Mesothelial cell of epicardium (in vitro differentiated cells): ENCODE measurements at places on chromosomes 3 and 15.

DNA sequence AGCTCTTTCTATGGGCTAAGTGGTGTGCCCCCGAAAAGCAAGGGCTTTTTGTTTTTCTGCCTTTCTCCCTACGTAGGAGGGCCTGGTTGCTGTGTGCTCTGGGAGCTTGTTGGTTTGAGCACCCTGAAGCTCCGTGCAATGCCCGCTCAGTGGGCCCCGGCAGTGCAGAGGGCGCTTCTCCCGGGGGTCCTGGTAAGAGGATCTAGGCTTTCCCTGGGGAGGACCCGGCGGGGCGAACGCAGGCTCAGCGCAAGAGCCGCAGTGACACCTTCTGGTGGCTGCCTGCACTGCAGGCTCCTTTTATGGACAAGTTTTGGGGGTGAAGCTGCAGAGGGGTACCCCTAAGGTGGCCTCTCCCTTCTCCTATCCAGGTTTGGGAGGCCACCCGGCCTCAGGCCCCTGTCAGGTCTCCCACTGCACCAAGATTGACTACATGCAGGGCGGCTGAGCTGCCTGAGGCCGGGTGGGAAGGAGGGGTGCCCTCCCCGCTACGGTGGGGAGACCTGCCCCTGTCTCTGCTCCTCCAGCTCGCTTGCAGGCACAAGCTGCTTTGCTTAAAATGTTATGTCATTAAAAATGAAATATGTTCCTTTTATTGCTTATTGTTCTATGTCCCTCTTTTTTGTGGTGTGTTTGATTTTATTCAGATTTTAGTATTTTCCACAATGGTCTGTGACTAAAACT lies 387.9 kb downstream of the GABRG3 start:
- no peak for DNase-seq

DNA sequence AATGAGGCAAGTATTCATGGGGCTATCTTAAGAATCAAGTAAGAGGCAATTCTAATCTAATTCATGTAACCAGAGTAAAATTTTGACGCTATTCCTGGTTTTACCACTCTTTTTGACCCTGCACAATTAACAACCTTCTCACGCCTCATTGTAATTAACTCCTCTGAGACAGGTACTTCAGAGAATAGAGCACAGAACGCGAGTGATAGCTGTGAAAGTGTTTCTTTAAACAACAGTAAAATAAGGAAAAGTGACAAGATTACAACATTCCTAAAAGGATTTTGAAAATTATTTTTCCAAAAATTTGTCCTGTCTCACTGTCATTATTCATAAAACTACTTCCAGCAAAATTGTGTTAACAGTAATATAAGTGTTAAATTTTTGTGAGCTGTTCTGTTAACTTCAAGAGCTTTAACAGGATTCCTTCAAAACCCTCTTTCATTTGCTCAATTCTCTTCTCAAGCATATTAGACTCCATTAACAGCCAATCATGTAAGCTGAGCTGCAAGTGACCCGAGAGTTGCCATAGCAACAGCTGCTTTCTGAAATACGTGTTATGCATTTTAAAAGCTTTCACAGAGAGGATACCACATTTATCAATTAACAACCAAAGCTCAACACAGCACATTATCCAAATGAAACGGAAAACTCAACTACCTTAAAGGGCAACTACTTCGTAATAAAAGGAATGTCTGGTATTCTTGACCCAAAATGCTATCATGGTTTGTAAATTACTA lies 93.1 kb downstream of the STAG1 start:
- DNase-seq, result no peak

GRCh38 chr15:95296643-95297042 lies 1033.9 kb upstream of the NR2F2 start:
- DNase-seq, result no peak

DNA sequence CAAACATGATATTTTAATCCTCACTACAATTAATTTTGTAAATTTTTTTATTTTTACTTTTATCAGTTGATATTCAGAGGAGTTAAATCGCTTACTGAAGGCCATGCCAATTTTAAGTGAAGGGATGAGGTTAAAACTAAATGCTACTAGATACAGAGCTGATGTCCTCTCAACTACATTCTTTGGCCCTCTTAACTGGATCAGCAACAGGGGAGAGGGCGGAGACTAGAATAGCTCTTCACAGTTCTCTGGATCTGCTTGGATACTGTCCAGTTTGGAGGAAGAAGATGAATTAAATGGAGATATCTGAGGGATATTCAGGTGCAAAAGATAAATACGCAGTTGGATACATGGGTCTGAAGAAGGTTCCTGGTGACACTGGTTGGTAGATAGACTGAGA lies 85.6 kb upstream of the LYSMD4 start:
- DNase-seq, result no peak

DNA sequence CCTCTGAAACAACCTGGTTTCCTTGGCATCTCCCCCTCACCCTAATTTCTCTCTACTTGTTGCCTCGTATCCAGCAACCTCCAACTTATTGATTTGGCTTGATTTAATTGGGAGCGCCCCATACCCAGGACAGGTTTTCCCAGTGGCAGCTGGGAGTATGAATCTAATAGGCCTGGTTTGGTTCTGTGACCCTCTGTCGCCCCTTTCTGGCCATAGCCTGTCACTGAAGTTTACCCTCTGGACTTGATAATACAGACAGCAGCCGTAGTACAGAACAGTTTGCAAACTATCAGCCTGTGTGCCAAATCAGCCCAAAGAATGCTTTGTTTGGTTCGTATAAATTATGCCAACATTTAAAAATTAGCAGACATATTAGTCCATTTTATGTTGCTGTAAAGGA lies 525.1 kb upstream of the GOLIM4 start:
- DNase-seq, result peak; percentile 21

DNA sequence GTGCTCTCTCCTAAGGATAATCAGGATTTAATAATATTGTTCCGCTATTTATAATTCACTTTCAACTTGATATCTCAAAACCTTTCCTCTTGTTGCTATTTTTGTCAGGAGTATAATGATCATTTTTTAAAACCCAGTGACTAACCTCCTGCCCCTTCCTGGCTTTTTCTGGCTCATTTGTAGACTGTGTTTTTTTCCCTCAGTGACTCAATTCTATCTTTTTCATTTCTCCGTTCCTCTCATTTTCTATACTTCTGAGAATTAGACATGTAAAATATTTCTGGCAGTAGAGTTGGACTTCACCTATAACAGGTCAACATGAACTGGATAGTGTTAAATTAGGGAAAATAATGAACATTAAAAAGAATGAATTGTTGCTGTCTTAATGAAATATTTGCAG lies 490.7 kb downstream of the EDEM1 start:
- DNase-seq, result no peak

DNA sequence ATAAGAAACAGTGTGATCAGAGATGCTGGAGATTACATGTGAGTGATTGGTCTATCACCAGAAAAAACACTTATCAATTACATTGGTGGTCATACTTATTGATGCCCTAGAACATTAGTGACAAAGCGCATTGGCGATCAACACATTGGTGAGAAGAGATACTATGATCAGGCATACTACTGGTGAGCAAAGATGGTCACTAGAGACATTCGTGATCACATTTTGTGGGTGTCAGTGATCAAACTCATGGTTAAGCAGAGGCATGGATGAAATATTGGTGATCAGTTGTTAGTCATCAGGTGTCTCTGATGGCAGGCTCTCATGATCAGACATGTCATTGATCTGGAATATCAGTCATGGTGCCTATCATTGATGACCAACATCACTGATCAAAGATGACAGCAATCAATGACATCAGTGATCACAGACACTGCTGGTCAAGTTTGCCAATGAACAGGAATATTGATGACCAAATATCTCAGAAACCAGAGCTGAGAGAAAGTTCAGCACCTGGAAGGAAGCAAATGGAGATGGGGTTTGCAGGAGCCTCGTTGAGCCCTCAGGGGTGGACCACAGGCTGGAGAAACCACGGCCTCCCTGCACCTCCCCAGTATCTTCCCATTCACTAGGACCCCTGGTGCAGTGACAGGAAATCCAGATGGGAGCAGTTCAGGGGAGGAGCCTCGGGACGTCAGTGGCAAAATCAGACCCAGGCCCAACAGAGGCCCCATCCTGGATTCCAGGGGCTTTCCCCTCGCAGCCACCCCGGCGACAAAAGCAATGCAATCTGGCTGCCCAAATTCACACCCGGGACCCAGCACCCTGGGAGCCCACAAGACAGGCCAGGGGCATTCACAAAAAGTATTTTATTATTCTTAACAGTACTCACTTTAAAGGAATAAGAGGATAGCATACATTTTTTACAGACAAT lies 12.2 kb upstream of the DNAJB8 start:
- no peak for DNase-seq

GRCh38 chr3:156533205-156533604 lies 21.7 kb downstream of the SSR3 start:
- DNase-seq, result no peak

DNA sequence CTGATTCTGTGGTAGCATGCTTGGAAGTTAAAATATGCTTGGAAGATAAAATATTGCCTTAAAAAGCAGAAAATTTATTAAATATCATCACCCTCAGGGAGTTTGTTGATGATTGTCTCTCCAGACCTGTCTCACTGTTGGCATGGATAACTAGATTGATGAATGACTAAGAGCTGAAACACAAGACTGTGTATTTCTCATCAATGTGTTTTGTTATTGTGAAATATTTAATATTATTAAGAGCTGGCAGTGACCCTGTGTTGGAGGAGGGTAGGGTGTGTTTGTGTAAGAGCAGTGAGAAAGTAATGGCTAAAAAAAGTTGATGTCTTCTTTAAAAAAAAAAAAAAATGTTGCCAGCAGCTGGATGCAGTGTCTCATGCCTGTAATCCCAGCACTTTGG lies 82.2 kb downstream of the ITPR1 start:
- DNase-seq, result no peak

- no peak for DNase-seq
These were observed 2.8 kb upstream of the MESD start for GRCh38 chr15:80992441-80992840.

DNA sequence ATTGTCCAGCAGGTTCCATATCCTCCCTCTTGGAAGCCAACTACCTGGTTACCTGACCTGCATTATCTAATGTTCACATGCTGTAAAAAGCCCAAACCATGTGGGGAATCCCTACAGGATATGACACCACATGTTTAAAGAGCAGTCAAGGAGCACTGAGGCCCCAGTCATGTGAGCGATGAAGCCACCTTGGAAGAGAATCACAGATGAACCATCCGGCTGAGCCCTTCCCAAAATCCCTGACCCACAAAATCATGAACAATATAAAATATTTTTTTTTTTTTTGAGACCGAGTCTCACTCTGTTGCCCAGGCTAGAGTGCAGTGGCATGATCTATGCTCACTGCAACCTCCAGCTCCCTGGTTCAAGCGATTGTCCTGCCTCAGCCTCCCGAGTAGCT lies 10.6 kb upstream of the ANKDD1A start:
- no peak for DNase-seq

- DNase-seq, result no peak
These were observed 39.0 kb downstream of the IL12A start for GRCh38 chr3:160027541-160028195.

DNA sequence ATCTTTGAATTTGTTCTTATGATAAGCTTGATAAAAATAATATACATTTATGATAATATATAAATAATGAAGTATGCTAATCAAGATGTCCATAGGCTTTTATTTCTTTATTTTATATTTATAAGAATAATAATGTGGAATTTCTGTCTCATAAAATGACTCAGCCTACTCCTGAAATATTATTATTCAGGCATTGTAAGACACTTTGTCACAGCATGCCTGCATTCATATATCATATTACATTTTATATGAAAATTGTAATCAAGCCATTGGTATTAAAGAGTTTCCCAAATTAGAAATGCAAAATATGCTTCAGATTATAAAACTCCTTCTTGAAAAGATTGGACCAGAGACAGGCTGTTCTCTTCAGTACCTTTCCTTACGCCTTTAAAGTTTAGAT lies 1303.7 kb upstream of the CADM2 start:
- no peak for DNase-seq

DNA sequence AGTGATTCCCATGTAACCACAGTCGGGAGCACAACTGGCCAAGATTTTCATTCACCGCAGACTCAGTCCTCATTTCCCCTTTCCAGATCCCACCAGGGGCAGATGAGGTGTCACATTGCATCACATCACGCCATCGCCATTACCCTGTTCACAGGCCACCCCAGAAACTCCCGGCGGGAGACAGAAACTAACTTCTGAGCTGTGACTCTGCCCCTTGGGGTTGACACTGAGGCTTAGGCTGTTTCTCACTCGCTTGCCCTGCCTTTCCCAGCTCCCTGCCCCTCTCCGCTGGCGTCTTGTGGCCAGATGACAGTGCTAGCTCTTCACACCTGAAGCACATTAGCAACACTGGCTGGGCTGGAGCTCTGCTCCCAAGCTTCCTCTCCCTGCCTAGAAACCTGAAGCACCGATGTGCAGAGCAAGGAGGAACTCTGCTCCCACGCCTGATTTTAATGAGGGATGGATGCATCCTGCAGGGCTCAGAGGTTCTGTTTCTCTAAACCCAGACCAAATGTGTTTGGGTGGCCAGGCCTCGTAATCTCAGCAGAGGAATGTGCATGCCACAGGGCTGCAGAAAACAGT lies 88.8 kb upstream of the CTDSPL start:
- no peak for DNase-seq

GRCh38 chr3:87167628-87168456 lies 59.3 kb upstream of the CHMP2B start:
- DNase-seq, result no peak

DNA sequence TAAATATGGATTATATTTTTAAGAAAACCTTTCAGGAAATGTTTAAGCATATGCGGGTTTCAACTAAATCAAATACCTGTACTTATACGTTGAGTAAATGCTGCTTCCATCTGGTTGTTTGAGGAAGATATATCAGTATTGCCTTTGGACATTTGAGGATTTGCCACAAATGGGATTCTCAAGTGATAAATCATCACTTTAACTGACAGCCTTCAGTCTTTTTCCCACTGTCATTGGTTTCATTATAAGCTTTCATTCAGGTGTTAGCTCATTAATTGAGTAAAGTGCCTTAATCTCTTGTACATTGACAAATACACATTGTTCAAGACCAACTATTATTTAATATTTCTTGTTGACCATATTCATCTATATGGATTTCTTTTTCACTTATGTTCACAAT lies 217.2 kb downstream of the EDEM1 start:
- DNase-seq, result no peak

DNA sequence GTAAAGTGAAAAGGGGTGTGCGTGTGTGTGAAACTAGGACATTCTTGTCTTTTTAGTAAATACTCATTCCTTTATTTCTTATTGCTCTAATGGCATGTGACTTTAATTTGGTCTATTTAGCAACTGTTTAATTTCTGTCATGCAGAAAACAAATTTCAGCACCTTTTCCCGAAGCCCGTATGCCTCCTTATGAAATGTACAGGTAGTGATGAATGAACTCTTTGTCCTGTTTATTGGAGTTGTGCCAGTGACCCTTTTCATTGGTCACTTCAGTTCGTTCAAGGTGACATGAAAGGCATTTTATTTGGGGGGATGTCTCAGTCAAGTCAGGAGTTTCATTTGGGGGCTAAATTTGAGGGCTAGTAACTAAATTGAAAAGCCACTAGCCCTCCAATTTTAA lies 55.2 kb downstream of the ITPR1 start:
- no peak for DNase-seq

- peak; percentile 77 for DNase-seq
These were observed 33.4 kb downstream of the FSTL1 start for GRCh38 chr3:120417272-120417911.
